ENCODE measurements at places on chromosomes 5 and 9.

DNA sequence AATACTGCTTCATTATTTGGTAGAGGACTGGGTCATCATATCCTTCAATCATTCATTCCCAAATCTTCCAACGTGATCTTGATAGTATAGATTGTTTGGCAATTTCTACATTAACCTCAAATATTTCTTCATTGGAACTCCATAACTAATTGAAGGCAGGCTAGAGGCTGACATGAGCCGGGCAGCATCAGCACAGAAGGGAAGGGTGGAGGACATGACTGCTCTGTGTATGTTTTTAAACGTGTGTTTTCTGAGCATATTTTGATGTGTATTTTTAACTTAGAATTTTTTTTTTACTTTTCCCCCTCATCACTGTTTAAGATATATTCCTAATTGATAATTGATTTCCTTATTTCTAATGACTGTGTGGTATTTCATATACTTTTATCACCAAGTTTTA, 12.6 kb downstream of the DDX4 start:
- DNase-seq = no peak

DNA sequence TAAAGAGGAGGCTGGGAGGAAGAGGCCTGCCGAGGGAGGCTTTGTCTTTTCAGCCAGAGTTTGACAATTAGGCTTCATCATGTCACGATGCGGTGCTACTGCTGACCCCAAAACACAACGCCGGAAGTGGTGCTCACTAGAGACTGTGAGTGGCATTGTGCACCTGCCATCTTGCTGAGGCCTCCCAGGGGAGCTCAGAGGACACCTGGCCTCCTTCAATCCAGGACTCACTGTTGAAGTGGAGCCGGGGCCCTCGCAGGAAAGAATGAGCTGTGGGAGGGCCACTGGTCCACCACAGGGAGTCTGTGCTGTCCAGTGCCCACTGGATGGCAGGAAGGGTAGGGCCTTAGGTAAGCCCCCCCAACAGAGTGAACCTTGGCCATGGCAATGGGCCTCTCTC, 12.7 kb upstream of the SLC25A48 start:
- no peak for DNase-seq

DNA sequence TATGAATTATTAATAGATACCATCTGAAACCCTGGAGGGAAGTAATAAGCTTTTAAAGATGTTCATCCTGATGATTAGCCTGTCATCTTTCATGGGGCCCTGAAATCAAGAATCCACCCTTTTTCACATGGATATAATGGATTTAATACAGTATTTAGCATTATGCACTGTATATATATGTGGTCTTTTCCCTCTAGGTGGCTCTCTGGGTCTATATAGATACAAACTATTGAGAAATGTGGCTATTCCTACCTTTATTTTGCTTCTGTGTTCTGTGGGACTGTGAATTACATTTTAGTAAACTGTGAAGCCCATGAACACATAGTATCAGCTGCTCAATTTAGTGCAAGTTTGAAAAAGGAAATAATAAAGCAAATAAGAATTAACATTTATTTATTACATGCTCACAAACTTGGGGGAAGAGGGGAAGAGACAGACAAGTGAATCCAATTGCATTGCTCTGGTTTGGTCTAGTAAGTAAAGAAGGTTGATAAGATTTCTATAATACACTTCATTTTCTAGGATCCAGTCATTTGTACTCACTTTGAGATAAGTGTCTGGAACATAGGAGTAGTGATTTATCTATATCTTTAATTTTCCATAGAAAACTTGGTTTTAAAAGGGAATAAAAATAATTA, 112.2 kb downstream of the SCAMP1 start:
- peak; percentile 46 for DNase-seq

DNA sequence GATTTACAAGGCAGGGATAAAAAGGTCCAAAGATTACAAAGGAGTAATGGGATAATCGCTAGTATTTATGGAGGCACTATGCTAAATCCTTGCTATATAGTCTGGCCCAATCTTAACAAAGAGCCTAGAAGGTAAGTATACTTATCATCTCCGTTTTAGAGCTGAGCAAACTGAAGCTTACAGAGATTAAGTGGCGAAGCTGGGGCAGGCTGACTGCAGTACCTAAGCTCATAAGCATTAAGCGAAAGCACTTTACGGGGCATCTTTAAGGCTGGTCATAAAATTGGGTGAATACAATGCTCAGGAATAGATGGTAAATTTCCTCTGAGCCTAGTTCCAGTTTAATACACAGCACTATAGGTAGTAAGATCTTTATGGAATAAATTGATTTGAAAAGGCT, 30.0 kb upstream of the ZNF366 start:
- no peak for DNase-seq

GRCh38 chr5:171207256-171207847, 101.7 kb upstream of the TLX3 start:
- peak; percentile 56 for DNase-seq

DNA sequence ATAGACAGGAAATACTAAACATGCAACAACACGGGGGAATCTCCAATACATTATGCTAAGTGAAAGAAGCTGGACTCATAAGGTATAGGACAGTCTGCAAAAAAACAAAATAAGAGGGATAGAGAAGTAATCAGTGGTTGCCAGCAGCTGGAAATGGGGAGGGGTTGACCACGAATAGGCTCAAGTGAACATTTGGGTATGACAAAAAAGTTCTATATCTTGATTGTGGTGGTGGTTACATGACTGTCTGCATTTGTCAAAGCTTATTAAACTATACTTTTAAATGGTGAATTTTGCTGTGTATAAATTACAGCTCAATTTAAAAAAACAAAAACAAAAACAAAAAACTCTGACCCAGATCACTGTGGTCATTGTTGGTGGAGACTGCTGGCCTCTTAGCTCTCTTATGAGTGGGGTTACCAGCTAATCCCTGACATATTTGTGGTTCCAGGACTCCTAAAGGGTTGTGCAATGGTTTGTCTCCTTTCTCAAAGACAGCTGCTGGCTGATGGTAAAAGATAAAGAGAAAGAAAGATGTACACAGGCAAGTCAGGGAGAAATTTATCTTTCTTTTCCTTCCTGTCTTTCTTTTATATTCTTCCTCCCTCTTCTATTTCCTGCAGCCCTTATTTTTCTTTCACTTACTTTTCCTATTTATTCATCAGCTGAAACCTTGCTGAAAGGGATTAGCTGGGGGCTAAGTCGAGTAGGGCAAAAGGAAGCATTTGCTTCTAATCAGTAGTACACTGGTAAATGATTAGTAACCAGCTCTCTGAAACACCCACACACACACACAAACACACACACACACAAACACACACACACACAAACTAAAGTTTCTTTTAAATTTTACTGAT, 42.6 kb upstream of the APC start:
- peak; percentile 99 for DNase-seq

GRCh38 chr9:24602693-24603352, 57.1 kb upstream of the IZUMO3 start:
- no peak for DNase-seq

- DNase-seq = no peak
Observed at GRCh38 chr9:135239100-135239768, 151.8 kb downstream of the OLFM1 start.

- DNase-seq = no peak
Observed at GRCh38 chr5:170813231-170813630, 29.7 kb downstream of the GABRP start.

DNA sequence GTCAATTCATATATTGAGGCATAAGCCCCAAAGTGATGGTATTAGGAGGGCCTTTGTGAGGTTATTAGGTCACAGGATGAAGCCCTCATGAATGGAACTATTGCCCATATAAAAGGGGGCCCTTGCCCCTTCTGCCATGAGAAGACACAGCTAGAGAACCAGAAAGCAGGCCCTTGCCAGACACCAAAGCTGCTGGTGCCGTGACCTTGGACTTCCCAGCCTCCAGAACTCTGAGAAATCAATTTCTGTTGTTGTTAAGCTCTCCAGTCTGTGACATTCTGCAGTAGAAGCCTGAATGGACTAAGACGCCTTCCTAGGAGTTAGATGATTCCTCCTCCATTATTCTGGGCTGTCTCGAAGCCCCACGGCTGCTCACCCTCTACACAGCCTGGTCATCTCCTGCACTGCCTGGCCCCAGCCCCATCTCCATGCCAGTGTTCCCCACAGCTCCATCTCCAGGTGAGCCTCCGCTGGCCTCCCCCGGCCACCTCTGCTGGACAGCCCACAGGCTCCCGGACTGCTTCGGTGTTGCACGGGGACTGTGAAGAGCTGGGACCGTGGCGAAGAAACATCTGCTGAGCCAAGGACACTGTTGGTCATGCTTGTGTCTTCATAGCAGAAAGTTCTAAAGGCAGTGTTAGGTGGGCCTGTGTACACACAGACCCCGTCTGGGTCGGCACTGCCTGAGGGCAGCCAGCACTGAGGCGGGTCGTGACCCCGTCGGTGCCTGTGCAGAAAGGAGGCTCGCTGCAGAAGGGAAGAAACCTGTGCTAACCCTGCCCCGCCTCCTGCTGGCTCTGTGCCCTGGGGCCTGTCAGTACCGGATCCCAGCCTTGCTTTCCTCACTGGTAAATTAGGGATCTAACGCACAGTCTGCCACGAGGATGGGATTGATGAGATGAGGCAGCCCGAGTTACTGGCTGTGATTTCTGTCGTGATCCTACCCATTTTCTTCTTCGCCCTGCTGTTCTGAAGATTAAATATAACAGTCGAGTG, 55.1 kb upstream of the CNOT6 start:
- DNase-seq = no peak

DNA sequence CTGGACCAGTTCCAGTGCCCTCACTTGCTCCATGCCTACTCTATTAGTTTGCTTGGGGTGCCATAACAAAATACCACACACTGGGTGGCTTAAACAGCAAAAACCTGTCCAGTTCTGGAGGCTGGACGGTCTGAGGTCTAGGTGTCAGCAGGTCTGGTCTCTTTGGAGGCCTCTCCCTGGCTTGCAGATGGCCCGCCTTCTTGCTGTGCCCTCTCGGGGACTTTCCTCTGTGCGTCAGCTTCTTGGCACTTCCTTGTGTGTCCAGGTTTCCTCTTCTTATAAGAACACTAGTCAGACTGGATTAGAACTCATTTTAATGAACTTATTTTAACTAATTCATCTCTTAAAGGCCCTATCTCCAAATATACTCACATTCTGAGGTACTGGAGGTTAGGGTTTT, 97.2 kb downstream of the CARTPT start:
- no peak for DNase-seq

- no peak for DNase-seq
Observed at GRCh38 chr5:170691657-170692056, 91.9 kb upstream of the GABRP start.

- no peak for DNase-seq
Observed at GRCh38 chr9:34443976-34444375, 14.4 kb downstream of the FAM219A start.

DNA sequence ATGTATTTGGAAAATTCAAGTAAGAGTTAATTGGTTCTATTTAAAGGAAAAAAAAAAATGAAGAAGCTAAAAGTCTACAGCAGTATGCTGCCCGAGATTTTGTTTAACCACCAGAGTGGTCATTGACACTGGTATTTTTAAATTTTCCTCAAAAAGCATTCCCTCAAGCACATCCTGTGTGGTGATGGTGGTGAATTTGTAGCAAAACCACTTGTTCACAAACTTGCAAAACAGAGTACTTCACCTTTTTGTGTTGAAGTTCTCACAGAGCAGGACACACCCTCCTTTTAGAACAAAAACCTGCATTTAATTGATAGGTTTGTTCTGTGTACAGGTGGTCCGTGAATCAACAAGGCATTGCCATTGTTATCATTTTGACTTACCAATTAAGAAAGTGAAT, 374.2 kb downstream of the EFNA5 start:
- no peak for DNase-seq

DNA sequence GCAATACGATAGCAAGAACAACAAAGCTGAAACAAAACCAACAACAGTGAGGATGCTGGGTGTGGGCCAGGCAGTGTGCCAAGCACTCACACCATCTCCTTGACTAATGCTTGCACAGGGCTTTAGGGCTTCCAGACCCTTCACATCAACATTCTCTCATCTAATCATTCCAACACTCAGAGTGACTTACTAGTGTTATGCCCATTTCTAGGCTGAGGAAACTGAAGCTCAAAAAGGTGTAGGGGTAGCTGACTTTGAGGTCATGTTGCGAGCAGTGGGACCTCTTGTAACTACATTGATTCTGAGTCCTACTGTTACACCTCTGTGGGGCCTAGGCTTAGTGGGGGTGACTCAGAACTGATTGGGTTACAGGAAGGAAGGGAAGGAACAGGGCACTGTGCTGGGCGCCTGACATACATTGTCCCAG, 9.7 kb downstream of the ANGPTL2 start:
- DNase-seq = no peak

- no peak for DNase-seq
Observed at GRCh38 chr5:171965745-171966144, 40.7 kb downstream of the FBXW11 start.

DNA sequence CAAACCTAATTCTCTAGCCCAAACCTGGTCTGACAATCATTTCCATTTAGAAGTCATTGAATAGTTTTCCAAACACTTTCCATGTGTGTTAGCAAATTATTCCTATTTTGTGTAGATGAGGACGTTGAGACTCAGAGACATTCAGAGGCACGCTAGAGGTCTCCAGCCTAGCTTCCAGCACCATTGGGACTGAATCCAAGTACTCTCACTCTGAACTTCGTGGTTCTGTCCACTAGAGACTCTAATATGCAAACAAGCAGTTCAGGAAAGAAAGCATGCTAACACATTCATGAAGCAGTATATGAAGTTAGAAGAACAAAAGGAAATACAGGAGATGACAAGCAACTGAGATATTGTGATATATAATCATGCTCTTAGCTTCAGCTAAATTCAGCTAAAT, 354.8 kb downstream of the NTRK2 start:
- no peak for DNase-seq

DNA sequence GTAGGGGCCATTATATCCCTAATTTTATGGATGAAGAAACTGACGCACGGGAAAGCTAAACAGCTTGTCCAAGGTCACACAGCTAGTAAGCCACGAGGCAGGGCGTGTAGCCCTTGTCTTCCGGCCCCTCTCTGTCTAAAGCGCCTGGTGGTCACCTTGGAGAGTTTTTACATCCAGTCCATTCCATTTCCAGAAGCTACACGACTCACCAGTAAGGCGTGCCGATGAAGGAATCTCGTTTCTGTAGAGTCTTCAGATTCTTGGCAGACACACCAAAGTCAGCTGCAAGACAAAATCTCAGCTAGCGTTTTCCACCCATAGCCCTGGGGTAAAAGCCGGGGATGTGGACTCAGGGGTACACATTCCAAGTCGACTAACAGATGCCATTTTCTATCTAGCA, 80.5 kb downstream of the STK10 start:
- peak; percentile 67 for DNase-seq

DNA sequence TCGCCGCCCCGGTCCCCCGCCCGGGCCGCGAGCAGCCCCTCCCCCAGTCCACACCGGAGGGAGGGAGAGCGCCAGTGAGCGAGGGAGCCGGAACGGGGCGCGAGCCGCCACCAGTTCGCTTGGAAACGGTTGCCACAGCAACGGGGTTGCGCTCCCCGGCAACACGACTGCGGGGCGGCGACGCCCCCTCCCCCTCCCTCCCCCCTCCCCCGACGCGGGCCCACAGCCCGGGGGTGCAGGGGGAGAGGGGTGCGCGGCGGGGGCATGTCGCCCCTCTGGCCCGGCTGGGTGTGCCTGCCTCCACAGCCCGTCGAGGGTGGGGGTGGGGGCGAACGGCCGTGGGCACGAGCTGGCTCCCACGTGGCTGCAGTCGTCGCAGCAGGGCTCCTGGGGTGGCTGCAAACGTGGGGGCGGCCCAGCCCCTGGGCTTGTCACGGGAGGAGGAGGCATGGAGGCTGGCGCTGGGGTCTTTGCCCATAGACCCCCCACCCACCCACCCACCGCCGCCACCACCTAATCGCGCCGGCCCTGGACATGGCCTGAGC, 524 bp downstream of the PRR7 start:
- peak; percentile 36 for DNase-seq
